ENCODE measurements at places on chromosomes 6 and 20.

DNA sequence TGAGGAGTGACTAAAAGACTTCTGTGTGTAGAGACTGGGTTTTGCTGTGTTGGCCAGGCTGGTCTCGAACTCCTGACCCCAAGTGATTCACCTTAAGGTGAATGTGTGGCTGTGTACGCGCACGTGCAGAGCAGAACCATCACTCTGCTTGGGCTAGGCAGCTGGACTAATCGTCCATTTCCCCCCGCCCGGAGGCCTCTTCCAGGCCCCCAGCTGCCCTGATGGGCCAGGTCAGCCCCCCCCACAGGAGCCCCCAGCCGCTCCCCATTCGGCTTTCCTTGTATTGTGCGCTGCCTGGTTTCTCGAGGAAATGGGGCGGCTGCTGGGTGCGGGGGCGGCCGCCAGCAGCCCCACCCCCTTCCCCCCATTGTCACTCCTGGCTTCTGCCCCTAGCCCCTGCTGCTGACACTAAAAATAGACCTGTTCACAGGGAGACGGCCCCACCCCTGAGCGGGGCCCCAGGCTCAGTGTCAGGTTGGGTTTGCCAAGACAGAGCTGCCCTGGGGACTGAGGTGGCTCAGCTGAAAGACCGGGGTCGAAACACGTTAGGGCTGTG lies 24.6 kb upstream of the CSNK2A1 start:
- DNase-seq, result no peak

DNA sequence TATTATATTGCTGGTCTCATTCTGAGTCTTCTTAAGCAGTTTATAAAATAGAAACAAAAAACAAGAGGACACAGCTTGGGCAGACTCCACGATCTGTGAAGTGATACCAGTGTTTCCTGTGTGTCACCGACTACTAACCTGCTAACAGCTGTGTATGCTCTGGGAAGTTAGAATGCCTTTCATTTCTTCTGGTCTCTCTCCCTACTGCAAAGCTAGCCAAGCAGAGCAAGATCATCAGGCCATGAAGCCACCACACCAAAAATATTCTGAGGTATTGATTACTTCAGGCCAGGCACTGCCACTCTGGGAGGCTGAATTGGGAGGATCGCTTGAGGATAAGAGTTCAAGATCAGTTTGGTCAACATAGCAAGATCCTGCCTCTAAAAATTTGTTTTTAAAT lies 46.9 kb upstream of the SMIM29 start:
- DNase-seq, result no peak

DNA sequence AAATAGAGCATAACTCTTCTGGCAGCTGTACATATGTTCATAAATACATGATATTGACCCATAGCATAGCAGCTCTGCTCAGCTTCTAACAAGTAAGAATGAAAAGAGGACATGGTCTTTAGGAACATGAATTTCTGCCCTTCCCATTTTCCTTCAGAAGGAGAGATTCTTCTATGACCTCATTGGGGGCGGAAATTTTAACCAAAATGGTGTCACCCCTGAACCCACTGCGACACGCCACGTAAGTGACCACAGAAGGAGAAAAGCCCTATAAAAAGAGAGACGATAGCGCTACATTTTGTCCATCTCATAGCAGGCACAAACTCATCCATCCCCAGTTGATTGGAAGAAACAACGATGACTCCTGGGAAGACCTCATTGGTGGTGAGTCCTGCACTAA lies at the start of gene IL17A:
Gene IL17A, plus strand, starts transcription at position 301 of the 400 bp plus-strand sequence. Its CDS starts 57 bp downstream, at position 358.
- no peak for DNase-seq

DNA sequence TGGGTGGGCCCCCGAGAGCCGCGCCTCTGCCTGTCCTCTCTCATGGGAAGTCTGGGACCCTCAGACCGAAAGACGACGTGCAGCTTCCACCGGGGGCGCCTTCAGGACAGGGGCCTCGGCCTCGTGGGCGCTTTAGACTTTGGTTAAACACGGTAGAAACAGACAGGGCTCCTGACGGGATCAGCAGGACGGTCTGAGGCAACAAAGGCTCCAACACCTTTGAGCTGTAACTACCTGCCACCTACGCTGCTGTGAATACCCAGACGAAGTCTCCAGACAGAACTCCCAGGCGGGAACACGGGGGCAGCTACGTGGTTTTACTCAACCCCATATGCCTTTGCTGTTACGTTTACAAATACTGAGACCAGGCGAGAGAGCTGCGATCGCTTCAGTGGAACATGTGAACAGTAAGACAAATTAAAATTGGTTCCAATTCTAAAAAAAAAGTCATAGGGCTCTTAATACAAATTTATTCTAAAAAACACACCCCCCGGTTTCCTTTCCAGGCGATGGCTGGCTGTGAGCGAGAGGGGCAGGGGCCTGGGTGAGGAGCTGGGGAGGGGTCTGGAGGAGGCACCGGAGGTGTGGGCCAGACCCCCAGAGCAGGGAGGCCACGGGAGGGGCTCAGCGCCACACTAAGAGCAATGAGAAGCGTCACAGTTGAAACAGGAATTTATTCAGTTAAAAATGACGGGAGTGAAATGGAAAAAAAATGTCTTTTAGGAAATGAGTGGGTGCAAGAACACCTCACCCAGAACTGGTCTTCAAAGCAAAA lies 453.2 kb downstream of the QKI start:
- no peak for DNase-seq

- DNase-seq, result no peak
These were observed 185.0 kb upstream of the KCNK16 start for GRCh38 chr6:39507331-39507998.

- DNase-seq, result no peak
These were observed 38.7 kb downstream of the MOXD1 start for GRCh38 chr6:132362442-132363185.

DNA sequence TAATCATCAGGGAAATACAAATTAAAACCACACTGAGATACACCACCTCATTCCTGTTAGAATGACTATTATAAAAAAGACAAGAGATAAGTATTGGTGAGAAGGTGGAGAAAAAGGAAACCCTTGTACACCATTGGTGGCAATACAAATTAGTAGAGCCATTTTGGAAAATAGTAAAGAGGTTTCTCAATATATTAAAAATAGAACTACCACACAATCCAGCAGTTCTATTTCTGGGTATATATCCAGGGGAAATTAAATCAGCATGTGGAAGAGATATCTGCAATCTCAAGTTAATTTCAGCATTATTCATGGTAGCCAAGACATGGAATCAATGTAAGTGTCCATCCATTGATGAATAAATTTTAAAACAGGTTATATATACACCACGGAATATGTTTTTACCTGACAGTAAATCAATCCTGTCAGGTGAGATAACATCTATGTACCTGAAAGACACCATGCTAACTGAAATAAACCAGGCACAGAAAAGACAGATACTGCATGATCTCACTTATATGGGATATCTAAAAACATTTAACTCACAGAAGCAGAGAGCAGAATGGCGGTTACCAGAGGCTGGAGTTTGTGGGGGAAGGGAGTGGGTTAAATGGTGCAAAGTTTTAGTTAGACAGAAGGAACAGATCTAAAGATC lies 64.1 kb downstream of the SHPRH start:
- no peak for DNase-seq

GRCh38 chr20:25272223-25273000 lies 24.5 kb downstream of the PYGB start:
- DNase-seq, result no peak

DNA sequence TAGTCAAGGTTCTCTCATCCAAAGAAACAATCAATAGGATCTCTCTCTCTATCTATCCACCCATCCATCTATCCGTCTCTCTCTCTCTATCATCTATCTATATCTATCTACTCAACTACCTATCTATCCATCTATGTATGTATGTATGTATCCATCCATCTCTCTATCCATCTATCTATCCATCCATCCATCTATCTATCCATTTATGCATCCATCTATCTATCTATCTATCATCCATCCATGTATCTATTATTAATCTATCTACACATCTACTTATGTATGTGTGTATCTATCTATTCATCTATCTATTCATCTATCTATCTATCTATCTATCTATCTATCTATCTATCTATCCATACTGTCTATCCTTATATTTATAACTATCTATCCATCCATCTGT lies 99.3 kb downstream of the FNDC1 start:
- DNase-seq, result no peak

- DNase-seq, result no peak
These were observed 50.8 kb downstream of the EYA2 start for GRCh38 chr20:46945465-46945864.

DNA sequence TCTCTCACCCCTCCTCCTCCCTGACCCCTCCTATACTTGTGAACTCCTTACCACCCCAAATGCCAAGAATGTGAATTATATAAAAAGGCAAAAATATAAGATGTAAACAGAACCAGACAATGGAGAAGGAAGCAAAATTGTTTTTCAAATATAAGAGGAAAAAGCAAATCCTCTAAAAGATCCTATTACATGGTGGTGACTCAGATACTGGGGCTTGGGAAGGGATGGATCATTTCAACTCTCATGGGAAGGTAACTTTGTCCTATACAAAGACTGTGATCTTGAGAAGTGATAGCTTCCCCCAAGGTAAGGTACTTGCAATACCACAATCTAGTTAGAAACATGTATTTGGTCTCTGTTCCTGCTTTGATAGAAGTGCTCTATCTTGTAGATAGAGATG lies 24.6 kb upstream of the TNFRSF21 start:
- DNase-seq, result no peak

- DNase-seq, result no peak
These were observed 152.5 kb downstream of the FOXC1 start for GRCh38 chr6:1762203-1762602.

DNA sequence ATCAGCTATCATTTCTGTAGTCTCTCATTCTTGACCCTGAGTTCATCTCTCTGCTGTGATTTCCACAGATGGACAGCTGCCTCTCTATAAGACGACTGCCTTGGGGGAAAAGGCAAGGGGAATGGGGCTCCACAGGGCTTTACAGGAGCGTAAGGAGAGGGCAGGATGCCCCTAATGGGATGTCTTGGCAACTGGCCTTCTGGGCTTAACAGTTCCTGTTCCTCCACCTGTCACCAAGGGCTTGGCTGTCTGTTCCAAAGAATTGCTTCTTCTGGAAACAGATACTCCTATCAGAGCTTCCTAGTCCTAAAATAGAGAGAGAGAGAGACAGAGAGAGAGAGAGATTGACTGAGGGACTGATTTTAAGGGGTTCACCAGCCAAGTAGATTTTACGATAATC lies 181.9 kb downstream of the TMEM200A start:
- DNase-seq, result no peak

GRCh38 chr6:70241991-70242420 lies 60.9 kb downstream of the COL9A1 start:
- DNase-seq, result no peak

DNA sequence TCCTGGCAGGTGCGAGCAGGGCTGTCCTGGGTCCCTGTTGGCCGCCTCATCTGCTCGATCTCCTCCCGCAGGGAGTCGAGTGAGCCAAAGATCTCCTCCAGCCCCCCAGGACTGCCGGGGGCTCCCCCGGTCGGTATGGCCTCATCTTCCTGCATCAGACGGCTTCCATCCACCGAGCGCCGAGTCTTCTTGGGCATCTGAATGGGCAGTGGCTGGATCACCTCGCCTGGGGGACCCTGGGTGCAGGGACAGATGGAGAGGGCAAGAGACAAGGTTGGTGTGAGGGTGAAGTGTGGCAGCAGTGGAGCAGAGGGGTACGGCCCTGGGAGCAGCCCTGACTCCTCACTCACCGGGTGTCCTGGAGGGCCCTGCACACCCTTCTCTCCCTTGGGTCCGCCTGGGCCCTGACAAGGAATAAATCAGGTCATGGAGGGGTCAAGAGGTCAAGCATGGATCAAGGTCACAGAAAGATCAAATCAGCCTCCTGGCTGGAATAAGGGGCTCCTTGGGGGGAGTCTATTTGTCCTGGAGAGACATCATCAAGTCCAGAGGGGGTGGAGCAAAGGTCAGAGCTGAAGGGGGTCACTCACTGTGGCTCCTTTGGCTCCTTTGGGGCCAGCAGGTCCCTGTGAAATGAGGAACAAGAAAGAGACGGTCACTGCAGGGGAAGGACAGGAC lies 26.5 kb downstream of the COL11A2 start:
- no peak for DNase-seq

GRCh38 chr20:53748821-53749421 lies 155.3 kb upstream of the ZNF217 start:
- no peak for DNase-seq

DNA sequence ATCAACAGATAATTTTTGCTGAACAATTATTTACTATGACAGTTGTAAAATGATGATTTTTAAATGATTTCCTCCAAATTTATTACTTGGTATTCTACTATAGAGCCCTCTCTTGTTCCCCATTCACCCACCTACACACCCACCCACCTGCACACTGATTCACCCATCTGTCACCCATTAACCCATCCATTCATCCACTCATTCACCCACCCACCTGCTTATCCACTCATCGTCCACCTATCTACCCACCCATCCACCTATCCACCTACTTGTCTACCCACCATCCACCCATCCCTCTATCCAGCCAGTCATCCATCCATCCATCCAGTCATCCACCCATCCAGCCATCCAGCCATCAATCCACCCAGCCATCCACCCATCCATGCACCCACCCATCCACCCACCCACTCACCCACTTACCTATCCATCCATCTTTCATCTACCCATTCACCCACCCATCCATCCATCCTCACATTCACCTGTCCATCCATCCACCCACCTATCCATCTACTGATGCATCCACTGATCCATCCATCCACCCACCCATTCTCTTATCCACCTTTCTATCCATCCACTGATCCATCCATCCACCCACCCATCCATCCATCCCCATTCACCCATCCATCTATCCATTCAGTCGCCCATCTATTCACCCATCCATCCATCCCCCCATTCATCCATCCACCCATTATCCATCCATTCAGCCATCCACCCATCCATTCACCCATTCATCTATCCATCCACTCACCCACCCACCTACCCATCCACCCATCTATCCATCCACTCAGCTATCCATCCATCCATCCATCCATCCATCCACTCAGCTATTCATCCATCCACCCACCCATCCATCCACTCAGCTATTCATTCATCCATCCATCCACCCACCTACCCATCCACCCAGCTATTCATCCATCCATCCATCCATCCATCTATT lies 72.0 kb downstream of the SYNJ2 start:
- no peak for DNase-seq

DNA sequence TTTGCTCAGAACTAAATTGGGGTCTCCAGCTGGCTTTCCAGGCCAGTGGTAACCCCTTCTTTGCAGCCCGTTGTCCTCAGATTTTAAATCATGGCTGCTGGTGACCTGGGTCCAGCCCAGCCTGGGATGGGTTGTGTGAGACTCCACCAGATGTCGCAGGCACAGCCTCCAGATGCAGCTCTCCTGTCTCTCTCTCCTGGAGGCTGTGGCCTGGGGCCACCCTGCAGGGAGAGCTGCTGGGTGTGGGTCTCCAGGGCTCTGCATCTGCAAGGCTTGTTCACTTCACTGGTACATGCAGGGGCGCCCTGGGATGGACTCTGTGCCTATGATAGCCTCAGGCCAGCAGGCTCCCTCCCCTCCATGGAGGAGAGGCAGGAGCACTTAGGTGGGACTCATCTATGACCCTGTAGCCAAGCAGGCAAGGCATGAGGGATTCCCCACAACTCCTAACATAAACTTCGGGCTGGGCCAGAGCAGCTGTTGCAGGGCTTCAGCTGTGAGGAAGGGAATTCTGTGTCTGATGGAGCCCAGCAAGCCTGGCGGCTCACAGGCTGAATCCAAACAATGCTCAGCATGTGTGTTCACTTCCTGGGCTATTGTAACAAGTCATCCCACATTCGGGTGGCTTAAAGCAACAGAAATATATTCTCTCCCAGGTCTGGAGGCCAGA lies 94.7 kb upstream of the NXT1 start:
- DNase-seq, result no peak

- DNase-seq, result no peak
These were observed 941.4 kb upstream of the MAN1A1 start for GRCh38 chr6:120290964-120291363.

GRCh38 chr20:53597521-53598120 lies 4.0 kb upstream of the ZNF217 start:
- no peak for DNase-seq

Data from putamen (tissue), 1 donor.